ENCODE measurements at places on chromosomes 5 and 9. TPM values are rescaled to one million over a fixed set of nuclear protein-coding genes. Genes with fewer than 3 reads are reported as not detected.

DNA sequence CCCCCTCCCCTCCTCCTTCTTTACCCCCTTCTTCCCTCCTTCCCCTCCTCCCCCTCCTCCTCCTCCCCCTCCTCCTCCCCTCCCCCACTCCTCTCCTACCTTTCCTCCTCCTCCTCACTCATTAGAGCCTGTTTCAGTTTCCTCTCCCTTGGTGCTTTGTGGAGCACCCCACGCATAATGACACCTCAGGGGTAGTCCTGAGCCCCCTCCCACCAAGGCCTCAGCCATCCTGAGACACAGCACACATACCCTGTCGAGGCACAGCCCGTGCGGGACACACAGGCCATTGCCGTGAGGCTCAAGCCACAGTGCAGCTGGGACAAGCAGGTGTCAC, 35.4 kb downstream of the HK3 start:
- no peak for DNase-seq
- no peaks in the 10 kb centered on the region for H3K4me1 ChIP-seq
- H3K27me3 ChIP-seq: no peaks in the 10 kb centered on the region
- H3K4me3 ChIP-seq: no peak overlapping the region

- peaks cover 7% of the 10 kb centered on the region for H3K4me1 ChIP-seq
- H3K4me3 ChIP-seq: peak overlapping the region; percentile 75
- peak overlapping the region; percentile 72 for H3K27ac ChIP-seq
- H3K36me3 ChIP-seq: no peaks in the 10 kb centered on the region
- no peak for DNase-seq
These were observed 457 bp upstream of the IDNK start for GRCh38 chr9:83622433-83622938.

GRCh38 chr9:25935188-25935587, 256.9 kb upstream of the TUSC1 start:
- no peak overlapping the region for H3K4me3 ChIP-seq
- H3K4me1 ChIP-seq: no peaks in the 10 kb centered on the region
- no peak overlapping the region for H3K27ac ChIP-seq
- no peak for DNase-seq
- H3K27me3 ChIP-seq: no peaks in the 10 kb centered on the region

GRCh38 chr9:129803676-129804060, 684 bp downstream of the TOR1B start:
- peak overlapping the region; percentile 88 for H3K4me3 ChIP-seq
- no peaks in the 10 kb centered on the region for H3K4me1 ChIP-seq
- H3K27me3 ChIP-seq: no peaks in the 10 kb centered on the region
- DNase-seq: no peak
- no peaks in the 10 kb centered on the region for H3K36me3 ChIP-seq

SPATA24 gene
- 4.6 TPM for polyA plus RNA-seq

RASGEF1C gene
- polyA plus RNA-seq: 0.38 TPM

TLX3 gene
- polyA plus RNA-seq: not detected

Data from pancreas (tissue), 10 donors.